ENCODE measurements at places on chromosomes 12 and 14.

GRCh38 chr12:109125791-109126190 is 9.4 kb downstream of the ACACB start:
- no peak for DNase-seq

GRCh38 chr12:92992041-92992440 is 62.9 kb upstream of the EEA1 start:
- no peak for DNase-seq

GRCh38 chr14:91754185-91754584 is 22.3 kb upstream of the CATSPERB start:
- DNase-seq = no peak

DNA sequence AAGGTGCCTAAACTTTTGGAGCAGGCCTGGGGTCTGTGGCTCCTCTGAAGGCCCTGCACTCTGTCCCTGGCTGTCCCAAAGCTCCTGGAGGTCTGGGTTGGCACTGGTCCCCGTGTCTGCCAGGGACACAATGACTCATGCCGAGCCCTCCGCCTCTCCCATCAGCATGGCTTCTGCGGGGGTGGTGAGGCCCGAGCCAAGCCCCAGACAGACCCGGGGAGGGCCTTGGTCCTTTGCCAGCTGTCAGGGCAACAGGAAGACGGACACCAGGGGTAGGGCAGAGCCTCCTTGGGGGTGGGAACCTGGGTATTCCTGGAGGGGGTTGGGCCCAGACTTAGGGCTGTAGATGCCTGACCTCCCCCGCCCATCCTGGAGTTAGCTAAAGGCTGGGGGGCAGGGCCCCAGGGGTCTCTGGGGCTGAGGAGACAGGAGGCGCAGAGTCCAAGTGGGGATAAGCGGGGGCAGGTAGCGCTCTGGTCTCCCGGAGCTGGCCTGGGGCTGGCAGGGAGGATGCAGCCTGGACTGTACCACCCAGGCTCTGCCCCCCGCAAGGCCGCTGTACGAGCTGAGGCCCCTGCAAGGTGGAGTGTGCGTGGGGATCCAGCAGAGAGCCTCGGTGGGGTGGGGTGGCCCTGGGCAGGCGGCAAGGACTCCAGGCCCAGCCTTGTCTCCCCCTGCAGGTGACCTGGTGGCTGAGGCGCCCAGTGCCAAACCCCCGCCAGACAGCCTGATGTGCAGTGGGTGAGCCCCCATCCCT is 16.4 kb upstream of the PUS1 start:
- DNase-seq = no peak

DNA sequence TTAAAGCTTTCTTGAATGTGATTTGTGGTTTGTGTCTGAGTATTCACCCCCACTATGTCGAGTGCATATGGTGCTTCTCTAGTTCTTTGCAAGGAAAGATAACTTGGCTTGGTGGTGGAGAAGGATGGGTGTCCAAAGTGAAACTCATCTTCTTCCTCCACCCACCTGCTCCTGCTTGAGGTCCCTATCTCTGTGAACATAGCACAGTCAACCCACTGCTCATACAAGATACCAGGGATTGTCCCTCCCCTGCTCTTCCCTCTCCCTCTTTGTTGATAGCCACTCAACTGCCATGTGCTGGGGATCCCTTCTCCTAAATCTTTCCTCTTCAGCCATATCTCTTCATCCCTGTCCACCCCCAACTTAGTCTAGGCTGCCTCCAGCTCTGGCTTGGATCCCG is 176.5 kb downstream of the ASCL4 start:
- no peak for DNase-seq

DNA sequence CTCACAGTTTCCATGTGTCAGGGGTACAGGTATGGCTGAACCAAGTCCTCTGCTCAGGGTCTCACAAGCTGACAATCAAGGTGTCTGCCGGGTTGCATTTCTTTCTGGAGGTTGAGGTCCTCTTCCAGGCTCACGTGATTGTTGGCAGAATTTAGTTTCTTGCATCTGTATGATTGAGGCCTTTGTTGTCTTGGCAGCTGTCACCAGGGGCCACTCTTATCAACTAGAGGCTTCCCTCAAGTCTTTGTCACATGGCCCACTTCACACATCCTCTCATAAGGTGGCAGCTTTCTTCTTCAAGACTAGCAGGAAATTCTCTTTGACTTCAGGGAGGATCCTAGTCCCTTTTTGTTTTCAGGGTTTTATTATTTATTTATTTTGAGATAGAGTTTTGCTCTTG is 46.0 kb upstream of the FOS start:
- no peak for DNase-seq

DNA sequence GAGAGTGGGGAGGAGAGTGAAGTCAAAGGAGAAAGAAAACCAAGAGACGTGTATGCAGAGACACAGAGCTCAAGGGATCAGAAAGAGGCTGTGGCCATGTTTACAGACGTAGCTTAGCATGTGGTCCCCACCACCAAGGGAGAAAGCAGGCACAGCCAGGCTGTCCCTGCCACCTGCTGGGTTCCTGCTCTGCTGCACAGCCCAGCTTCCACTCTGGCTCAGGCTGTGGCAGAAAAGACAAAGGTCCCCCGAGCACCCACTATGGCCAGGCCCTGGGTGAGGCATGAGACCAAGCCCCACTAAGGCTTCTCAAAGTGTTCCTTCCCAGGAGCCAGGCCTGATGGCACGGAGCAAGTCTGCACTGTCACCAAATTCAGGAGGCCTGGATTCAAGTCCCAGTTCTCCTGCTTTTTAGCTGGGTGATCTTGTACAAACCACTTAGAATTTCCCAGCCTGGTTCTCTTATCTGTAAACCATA is 25.9 kb upstream of the COL2A1 start:
- DNase-seq = peak; percentile 77

GRCh38 chr14:94161058-94161457 is 13.1 kb upstream of the PPP4R4 start:
- no peak for DNase-seq

- no peak for DNase-seq
These were observed 24.0 kb downstream of the FAM222A start for GRCh38 chr12:109737631-109738030.

GRCh38 chr12:18066666-18067065 is 23.3 kb downstream of the RERGL start:
- peak; percentile 50 for DNase-seq

DNA sequence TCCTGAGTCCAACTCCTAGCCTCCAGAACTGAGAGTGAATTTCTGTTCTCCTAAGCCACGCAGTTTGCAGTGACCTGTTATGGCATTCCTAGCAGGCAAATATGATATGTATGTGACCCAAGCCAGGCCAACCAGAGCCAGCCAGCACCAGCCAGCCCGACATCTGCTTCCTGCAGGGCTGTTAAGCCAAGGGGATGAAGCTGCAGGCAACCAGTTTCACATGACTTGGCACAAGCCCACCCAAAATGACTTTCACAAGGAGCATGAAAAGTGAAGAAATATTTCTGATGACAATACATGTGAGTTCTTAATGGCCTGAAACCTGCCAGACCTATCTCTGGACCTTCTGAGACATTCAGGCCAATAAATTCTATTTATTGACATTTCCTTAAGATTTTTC is 68.1 kb downstream of the ITPK1 start:
- DNase-seq = no peak

DNA sequence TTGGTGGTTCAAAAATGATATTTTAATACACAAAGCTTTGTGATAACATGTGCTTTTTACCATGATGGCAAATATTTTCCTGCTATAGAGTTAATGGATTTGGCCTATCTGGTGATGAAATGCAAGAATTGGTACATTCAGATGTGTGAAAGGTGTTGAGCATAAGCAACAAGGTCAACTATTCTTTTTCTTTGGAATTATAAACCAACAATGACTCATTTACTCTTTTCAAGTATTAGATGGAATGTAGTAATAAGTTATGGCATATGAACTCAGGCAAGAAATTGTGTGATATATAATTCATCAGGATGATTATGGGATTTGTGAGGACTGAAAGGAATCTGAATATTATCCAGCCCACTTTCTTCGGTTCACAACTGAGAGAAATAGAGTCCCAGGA is 471.4 kb downstream of the ETNK1 start:
- no peak for DNase-seq

GRCh38 chr14:26132061-26132645 is 465.7 kb downstream of the NOVA1 start:
- no peak for DNase-seq

DNA sequence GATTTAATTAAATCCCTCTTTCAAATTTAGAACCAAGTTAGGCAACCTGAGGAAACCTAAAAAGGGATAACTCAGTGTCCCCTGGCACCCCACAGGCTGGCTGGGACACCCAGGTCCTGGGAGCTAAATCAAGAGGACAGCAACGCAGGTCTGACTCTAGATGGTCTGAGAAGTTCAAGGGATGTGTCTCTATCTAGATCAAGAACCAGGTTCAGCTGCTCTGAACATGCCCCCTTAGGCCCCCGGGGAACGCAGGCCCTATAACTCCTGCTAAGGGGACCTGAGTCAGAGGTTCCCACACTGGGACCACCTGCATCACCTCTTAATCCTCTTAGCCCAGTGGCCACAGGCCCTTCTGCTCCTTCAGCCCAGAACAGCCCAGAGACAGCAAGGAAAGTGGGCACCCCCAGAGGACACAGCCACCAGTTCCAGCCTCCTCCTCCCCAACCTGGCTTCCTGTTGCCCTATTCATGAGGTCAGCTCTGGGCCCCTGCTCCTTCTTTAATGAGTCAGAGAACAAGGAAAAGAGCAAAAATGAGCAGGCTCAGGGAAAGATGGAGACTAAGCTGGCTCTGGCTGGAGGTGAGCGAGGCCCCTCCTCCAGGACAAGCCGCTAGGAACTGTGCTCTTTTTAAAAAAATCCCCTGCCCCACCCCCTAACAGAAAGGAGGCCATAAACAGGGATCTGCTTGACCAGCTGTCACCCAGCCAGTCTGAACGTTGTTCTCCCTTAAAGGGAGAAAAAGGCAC is 10.8 kb downstream of the PITPNM2 start:
- DNase-seq = peak; percentile 49

- DNase-seq = peak; percentile 4
These were observed 63.0 kb upstream of the PTHLH start for GRCh38 chr12:28035500-28035899.

DNA sequence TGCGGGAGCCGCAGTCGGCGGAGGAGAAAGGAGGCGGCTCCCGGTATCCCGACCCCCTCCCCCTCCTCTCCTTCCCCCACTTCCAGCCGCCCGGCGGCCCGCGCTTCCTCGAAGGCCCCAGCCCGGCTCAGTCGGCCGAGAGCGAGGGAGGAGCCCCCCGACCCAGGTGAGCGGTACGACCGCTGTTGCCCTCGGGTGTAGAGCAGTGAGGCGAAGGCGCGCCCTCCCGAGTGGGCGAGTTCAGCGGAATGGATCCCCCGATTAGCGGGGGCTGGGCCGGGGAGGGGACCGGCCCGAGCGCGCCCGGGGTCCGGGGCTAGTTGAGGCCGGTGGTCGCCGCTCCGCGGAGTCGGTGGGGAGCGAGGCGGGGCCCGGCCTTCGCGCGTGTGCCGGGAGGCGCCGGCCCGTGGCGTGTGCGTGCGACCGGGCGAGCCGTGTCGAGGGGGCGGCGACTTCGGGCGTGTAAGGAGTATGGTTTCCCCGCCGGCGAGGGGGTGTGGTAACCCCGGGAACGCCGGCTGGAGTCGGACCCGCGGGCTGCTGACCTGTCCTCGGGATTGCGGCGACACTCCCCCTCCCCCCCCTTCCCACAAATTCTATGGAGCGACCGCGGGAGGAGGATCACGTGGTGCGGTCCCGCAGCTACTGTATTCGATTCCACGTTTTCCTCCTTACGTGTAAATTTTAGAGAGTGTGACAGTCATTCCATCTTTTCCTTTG is 501 bp downstream of the RIMKLB start:
- peak; percentile 31 for DNase-seq

GRCh38 chr14:76923431-76924370 is 97.5 kb downstream of the LRRC74A start:
- no peak for DNase-seq

- DNase-seq = no peak
These were observed 654.2 kb downstream of the MED13L start for GRCh38 chr12:115623275-115623674.

DNA sequence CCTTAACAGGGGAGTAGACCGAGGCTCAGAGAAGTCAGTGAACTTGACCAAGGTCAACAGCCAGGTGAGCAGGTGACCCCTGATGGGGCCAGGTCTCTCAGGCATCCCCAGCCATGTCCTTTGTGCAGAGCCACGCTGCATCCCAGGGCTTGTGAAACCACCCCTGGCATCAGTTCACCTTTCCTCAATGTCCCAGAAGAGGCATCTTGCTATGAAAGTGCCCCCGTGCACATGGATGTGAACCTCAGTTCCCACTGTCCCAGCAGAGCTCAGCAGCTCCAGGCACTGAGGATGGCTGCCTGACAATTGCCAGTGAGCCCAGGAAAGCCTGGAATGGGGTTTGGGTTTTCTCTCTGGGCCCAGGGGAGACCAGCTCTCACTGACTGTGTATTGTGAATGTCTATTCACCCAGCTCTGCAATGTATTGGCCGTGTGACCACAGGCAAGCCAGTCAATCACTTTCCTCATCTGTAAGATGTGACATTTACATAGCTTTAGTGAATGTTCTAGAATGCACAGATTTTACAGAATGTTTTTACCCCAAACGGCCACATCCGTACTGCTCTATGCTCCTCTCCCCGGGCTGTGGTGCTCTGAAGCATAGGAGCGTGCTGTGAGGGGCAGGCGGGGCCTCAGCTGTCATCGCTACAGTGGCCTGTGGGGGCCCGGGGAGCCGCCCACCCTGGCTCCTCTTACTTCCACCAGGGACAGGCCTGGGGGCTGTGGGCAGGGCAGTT is 4.9 kb downstream of the CACNA2D4 start:
- no peak for DNase-seq

GRCh38 chr12:55927588-55928502 is at the start of gene PYM1:
PYM1 (minus strand) TSS chr12:55927894; CDS start chr12:55927761, 133 bp downstream.
- DNase-seq = peak; percentile 87

GRCh38 chr12:53696285-53696654 is 20.4 kb upstream of the ATP5MC2 start:
- DNase-seq = peak; percentile 98

DNA sequence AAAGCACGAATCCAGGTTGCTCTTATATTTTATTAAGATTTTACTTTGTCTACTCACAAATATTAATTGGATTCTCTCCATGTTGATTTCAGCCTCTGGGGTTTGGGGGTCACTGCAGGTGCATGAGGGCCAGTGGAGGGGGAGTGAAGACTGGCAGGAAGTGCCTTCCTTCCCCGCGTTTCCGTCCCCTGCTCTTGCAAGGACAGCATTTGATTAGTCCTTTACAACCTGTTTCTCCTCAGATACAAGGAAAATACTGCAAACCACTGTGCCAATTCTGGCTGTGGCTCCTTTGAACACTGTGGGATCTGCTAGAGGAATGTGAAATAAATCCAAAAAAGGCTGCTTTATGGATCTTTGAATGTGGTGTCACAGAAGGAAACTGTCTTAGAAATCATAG is 291.8 kb downstream of the ETNK1 start:
- no peak for DNase-seq

GRCh38 chr12:125835852-125836251 is 770.6 kb downstream of the AACS start:
- DNase-seq = no peak

- no peak for DNase-seq
These were observed 716.8 kb downstream of the LRFN5 start for GRCh38 chr14:42323426-42323825.

- DNase-seq = no peak
These were observed 37.1 kb downstream of the KIAA0586 start for GRCh38 chr14:58464652-58465051.

Data from NCI-H1417 (cell line).